Globus pallidus (tissue), 1 donor: ENCODE measurements at places on chromosomes 4 and X.

DNA sequence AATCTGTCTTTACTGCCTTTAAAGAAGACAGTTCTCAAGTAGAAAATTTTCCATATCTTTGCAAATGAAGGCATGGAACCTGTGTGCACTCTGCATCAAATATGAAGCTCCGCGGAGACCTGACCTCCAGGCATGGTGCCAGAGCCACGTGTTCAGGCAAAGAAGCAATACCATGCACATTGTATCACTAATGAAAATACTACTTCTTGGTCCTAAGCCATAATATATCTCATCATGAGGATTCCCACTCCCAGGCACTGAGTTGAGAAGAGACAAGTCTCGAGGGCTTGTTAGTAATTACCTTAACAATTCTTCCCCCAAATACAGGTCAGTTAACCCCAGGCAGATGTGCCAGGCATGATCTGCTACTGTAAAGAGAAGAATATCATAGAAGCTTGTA lies 56.7 kb downstream of the PCDH19 start:
- DNase-seq = no peak

- no peak for DNase-seq
Observed at GRCh38 chr4:17785858-17786257, 4.4 kb upstream of the FAM184B start.

- no peak for DNase-seq
Observed at GRCh38 chr4:6116696-6117285, 83.6 kb downstream of the JAKMIP1 start.

DNA sequence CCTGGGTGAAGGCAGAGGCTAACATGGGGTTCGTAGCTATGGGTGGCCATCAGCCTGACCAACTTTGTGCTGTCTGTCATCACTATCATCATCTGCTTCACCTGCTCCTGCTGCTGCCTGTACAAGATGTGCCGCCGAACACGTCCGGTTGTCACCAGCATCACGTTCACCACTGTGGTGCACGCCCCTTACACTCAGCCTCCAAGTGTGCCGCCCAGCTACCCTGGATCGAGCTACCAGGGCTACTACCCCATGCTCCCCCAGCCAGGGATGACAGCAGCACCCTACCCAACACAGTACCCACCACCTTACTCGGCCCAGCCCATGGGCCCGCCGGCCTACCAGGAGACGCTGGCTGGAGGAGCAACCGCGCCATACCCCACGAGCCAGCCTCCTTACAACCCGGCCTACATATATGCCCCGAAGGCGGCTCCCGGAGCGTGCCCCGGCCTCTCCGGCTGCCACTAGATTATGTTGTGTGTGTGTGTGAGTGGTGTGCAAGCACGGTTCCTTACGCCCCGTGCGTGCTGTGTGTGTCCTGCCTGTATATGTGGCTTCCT lies 238.1 kb upstream of the ZCCHC13 start:
- no peak for DNase-seq

- DNase-seq = no peak
Observed at GRCh38 chr4:147860960-147861359, 129.1 kb downstream of the ARHGAP10 start.

GRCh38 chr4:36385951-36386571 lies 104.6 kb downstream of the DTHD1 start:
- peak; percentile 31 for DNase-seq

GRCh38 chrX:14038375-14039085 lies 8.8 kb upstream of the GEMIN8 start:
- DNase-seq = no peak

GRCh38 chrX:50093625-50094024 lies 107.2 kb downstream of the AKAP4 start:
- DNase-seq = no peak
